Stimulated activated CD4-positive, alpha-beta T cell treated with anti-CD3 and anti-CD28 coated beads, Interleukin-1b, Interleukin-23, amount 100 ng/mL, for 1 hour (primary cell): ENCODE measurements at places on chromosomes 12 and 14.

DNA sequence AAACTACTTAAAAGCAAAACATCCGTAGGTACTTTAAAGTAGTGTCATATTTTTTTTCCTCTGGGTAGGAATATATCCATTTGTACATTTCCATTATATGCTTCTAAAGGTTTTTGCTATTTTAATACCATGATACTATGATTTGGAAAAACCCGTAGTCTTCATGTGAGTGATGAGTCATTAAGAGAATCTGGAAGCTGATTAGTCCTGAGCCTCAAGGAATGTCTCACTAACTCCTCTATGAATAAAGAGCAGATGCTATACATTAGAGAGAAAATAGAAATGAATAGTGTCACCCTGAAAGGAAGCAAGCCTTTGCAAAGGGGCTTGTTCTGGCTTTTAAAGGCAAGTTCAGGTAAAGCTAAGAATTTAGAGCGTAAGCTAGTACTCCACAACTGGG lies 432.1 kb downstream of the CCDC91 start:
- no peak for DNase-seq

DNA sequence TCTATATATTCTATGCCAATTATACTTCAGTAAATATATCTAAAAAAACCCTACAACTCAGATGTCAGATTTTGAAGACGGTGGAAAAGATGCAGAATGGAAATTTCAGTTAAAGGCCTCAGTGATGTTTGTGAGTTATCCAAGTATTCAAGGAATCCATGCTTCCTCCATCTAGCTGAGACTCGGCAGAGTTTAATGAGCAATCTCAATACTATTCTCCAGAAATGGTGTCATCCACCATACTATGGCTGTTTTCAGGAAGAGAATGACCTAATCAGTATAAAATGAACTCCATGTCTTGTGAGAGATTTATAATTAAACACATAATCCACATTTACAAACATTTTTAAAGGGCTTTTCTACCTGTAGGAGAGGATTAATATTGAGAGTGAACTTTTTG lies 66.0 kb downstream of the KLHL28 start:
- no peak for DNase-seq

- no peak for DNase-seq
Observed at GRCh38 chr12:3140284-3140683, 63.1 kb downstream of the TSPAN9 start.

DNA sequence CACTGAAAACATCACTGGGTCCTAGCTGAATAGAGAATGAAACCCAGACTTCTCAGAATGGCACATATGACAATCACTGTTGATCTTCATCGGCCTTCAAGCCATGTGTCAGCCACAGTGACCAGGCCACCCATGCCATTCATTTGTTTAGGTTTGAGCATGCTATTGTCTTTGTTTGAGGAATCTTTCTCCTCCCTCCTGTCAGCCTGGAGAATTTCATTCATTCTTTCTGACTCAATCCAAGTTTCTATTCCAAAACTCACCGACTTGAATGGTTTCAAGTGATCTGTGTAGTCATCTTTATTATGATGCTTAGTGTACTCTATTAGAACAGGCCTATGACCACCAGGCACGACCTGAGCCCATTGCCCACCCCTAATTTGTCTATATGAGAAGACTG lies 106.3 kb downstream of the ETNK1 start:
- DNase-seq = no peak

GRCh38 chr12:32647275-32647674 lies 31.8 kb upstream of the DNM1L start:
- no peak for DNase-seq

DNA sequence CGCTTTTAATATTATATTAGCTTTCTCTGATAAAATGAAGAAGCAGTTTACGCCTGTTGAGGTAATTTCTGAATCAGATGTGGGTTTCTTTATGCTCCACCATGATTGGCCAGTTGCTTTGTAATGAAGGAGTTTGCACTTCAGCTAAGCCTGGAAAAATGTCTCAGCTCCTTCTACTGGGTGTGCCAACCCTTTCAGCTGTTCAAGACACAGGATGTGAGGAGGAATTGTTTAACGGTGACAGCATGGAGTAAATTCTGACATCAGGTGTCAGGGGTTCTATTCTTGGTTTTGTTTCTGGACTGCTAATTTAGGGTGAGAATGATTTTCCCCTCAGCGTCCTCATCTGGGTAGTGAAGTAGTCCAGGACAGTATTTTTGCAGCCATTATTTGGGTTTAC lies 43.5 kb downstream of the FLRT2 start:
- no peak for DNase-seq

DNA sequence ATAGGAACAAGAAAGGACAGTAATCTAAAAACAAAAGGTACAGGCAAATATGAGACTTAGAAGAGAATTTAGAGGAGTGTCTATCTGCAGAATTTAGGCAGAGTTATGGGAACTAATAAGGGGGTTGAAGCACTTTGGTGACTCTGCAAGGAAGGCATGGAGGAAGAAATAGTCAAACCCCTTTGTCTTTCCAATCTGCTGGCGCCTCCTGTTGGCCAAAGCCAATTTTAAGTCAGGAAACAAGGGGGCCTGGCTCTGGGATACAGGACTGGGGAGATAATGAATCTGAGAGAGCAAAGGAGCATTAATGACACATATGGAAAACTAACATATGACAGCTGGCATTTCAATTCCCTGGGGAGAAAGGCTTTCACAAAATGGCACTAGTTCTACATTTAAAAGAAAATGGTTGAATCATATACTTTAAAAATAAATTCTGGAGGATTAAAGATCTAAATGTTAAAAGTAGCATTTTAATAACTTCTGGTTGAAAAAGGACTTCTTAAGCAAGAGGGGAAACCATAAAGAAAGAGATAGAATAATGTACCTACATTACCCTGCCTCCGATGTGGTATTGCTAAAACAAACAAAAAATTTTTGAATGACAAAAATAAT lies 48.5 kb upstream of the CSRP2 start:
- no peak for DNase-seq

- DNase-seq = no peak
Observed at GRCh38 chr12:89135976-89136634, 216.2 kb downstream of the DUSP6 start.

GRCh38 chr12:81530352-81530751 lies 228.8 kb downstream of the PPFIA2 start:
- no peak for DNase-seq

- DNase-seq = no peak
Observed at GRCh38 chr14:77278461-77279230, 7.6 kb upstream of the NGB start.

GRCh38 chr14:56782711-56783110 lies 27.6 kb downstream of the OTX2 start:
- no peak for DNase-seq

- DNase-seq = no peak
Observed at GRCh38 chr12:4214877-4215228, 58.7 kb upstream of the CCND2 start.

DNA sequence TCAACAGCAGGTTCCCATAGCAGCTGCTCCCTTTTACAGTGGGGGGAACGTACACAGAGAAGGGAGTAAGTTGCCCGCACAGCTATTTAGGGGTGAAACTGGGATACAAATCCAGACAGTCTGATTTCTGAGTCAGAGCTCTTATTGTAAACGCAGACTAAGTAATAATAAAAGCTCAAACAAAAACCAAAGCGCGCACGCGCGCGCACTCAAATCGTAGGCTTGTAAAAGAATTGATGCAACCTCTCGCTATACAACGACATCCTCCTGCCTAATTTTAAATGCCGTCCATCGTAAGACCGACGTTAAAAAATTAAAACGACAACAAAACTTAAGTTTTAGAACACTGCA lies 747 bp upstream of the DACT1 start:
- DNase-seq = no peak

- DNase-seq = peak; percentile 37
Observed at GRCh38 chr12:68223067-68223747, 2.4 kb downstream of the IL26 start.

DNA sequence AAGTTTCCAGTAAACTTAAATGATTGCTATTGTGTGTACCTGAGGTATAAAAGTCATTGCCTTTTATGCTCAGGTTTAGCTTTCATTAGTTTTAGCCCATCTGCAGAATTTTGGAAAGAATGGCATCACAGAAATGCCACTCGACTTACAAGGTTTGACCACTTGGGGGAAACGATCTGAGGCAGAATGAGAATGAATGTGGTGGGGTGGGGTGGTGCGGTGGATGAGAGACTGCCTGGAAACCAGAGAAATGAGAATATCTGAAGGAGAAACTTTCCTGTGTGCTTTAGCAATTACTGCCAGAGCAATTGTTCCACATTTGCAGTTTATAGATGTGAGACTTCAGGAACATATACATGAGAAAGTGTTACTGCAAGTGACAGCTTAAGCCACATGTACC lies 225.4 kb upstream of the PDE3A start:
- DNase-seq = no peak

DNA sequence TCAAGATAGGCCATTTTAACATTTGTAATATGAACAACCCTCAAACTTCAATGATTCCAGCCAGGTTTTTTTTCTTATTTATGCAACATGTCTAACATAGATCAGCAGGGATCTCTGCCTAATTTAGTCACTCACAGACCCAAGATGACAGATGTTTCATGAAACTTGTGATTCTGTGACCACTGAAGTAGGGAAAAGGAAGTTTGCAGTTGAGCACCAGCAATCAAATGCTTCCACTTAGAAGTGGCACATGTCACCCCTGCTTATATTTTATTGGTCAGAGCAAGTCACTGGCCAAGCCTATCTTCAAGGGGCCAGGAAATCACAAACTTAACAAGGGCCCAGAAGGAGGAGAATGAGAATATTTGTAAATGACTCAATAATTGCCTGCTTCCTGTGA lies 150.6 kb downstream of the BCAT1 start:
- no peak for DNase-seq

DNA sequence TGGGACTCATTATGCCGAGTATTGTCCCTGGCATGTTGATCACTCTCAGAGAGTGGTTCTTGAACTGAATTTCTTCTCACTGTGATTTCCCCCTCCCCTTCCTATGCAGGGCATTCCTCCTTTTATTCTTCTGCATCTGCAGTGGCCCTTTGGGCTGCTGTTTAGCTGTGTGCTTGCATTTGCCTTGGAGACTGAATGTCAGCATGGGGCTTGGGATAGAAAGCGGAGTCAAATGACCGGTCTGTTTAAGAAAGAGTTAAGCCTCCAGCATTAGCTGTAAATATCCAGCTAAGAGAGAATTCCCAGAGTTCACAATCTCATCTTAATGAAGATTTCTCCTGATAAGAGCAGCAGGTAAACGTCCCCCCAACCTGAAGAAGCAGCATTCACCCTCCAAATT lies 65.6 kb upstream of the RMST start:
- no peak for DNase-seq

GRCh38 chr14:39621223-39621622 lies 189.0 kb upstream of the FBXO33 start:
- no peak for DNase-seq

GRCh38 chr12:38783304-38783703 lies 122.1 kb downstream of the CPNE8 start:
- DNase-seq = no peak

GRCh38 chr12:442235-442884 lies 17.4 kb upstream of the B4GALNT3 start:
- no peak for DNase-seq

GRCh38 chr12:104304261-104305009 lies 896 bp downstream of the EID3 start:
- no peak for DNase-seq
